ENCODE measurements at places on chromosomes 6 and 20.

GRCh38 chr20:53468587-53468986 lies 125.1 kb downstream of the ZNF217 start:
- DNase-seq: no peak

DNA sequence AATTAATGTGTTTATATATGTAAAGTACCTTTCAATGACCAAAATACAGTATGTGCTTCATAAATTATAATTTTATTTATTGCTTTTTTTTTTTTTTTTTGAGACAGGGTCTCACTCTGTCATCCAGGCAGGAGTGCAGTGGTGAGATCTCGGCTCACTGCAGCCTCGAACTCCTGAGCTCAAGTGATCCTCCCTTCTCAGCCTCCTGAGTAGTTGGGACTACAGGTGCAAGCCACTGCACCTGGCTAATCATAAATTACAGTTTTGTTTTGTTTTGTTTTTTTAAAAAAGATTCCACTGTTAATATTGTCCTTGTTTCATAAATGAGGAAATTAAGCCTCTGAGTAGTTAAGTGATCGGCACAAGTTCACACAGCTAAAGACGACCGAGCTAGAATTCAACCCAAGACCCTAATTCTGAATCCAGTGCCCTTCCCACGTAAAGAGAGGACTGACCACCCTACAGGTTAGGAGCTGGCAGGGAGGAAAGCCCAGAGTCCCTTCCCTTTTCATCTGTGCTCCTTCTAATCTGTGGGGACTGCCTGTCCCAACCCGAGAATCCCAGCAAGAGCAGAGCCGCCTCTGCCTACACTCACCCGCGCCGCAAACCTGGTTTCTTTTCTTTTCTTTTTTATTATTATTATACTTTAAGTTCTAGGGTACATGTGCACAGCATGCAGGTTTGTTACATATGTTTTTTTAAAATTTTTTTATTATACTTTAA lies 8.5 kb upstream of the GDF5 start:
- DNase-seq: no peak

DNA sequence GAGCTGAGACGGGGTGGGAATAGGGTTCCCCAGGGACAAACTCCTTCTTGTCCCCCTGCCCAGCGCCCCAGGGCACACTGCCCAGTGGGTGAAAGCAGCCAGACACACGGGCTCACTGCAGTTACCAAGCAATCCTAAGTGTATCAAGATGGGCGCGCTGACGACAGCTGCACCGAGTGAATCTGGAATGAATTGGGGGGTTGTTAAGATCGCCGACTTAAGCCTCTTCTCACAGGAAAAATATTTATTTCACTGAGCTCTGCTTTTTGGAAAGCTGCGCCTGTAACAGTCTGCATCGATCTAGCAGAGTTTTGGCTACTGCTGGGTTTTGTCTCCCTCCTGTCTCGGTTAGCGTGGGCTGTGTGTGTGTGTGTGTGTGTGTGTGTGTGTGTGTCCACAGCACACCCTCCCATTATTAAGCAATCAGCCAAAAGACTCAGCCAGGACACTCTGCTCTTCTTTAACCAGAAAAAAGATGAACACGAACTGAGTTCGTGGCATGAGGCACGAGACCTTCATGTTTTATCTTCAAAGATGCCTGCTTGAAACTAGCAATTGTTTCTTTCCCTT lies 35.9 kb downstream of the RIPOR3 start:
- no peak for DNase-seq

GRCh38 chr6:86856937-86857563 lies 80.3 kb upstream of the HTR1E start:
- no peak for DNase-seq

DNA sequence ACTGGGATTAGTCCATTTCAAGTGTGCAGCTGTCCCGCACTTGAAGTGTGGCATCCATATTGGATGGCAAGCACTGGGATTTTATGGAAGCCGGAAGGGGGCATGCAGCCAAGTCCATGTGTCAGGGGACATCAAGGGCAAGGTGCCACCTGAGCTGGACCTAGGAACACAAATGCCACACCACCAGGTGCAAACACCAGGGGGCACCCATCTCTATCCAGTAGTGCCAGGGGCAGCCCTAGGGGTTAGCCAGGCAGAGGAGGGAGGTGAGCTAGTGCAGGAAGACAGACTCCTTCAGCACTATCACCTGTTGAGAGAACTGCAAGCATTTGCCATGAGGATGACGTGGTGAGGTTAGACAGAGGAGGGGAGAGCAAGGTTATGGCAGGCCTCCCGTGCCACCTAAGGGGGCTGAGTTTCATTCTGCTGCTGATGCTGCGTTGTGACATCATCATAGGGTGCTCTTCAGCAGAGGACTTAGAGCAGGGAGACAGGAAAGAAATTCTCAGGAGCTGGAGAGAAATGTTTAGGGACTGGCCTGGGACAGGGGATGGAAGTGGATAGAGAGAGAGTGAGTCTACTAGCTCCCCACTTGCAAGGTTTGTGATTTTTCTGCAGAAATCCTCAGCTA lies 192.6 kb upstream of the SLC24A3 start:
- no peak for DNase-seq

DNA sequence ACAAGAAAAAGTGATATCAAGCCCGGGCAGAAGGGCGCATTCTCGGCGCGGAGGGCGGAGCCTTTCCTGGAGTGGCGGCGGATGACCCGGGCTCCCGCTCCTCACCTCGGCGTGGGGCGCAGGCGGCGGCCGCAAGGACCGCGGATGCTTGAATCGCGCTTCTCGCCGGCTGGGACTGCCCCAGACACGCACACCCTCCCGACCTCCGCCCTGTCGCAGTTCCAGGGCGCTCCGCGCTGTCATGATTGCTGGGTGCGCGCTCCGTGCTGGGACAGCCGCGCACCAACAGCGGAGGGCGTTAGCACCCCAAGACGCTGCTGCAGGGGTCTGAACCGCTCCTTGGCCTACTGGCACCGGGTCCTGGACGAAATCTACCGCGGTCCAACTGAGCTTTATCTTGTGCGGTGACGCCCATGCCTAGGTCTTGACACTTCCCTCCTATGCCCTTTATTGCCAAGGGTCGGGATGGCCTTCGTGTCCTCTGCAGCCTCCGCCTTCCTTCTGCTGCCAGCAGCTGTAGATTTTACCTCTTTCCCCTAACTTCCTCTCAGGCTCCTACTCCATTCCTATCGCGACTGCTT lies 43.3 kb downstream of the IRAK1BP1 start:
- peak; percentile 2 for DNase-seq

DNA sequence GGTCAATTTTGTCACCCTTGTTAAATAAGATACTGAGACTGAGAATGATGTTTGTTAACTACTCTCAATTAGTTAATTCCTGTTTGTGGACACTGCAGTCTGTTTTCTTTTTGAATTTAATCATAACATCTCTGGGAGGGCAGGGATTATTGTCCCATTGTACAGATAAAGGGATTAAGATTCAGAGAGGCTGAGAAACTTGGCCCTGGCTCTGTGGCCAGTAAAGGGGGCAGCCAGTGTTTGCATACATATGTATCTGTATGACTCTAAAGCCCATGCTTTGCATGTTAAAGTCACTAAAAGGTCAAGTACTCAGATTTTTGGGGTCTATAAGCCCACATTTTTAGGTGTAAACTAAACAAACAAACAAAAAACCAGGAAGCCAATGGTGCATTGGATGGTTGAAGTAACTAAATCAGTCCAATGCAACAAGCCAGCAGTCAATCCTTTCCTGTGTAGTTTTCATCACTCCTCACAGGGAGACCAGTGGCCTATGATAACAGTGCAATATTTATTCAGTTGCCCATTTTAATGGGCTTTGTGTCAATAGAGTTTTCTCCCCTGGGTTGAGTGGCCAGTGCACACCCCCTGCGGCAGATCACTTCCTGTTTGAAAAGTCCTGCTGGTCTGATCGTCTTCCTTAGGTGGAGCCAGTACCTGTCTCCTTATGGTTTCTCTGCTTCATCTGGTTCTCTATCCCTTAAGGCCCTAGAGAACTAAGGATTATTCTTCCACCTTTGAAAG lies 106.7 kb downstream of the SLX4IP start:
- no peak for DNase-seq

GRCh38 chr20:62500237-62500864 lies 24.6 kb upstream of the GATA5 start:
- peak; percentile 84 for DNase-seq

GRCh38 chr6:33949877-33950435 lies 146.2 kb upstream of the MLN start:
- DNase-seq: no peak

DNA sequence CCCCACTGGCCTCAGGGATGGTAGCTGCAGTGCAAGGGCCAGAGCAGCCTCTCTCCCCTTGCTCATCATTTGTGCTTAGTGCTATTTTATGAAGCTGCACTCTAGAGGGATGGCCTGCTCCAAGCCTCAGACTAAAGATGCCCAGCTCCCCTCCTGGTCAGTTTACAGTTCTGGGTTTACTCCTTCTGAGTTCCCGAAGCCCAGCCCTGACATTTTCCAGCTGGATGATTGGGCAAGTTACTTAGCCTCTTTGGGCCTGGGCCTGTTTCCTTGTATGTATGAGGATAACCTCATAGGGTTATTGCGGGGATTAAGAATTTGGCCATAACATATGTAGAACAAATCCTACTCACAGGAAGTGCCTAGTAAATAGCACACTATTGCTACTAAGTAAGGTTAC lies 31.8 kb upstream of the EMILIN3 start:
- DNase-seq: no peak

- DNase-seq: no peak
Measured at GRCh38 chr6:78836598-78836997, 30.8 kb upstream of the IRAK1BP1 start.

DNA sequence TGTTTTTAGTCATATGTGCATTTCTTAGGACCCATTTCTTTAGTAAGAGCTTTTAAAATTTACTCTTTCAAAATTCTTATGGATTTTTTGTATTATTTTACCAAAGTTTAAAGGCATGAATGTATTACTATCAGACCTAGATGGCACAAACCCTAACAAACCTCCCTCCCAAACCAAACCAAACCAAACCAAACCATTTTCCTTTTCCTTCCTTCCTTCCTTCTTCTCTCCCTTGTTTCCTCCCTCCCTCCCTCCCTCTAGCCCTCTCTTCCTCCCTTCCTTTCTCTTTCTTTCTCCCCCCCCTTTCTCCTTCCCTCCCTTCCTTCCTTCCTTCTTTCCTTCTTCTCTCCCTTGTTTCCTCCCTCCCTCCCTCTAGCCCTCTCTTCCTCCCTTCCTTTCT lies 1001.8 kb upstream of the CITED2 start:
- DNase-seq: no peak

- DNase-seq: no peak
Measured at GRCh38 chr6:89679215-89680120, 40.9 kb upstream of the LYRM2 start.

GRCh38 chr6:84136364-84137050 lies 90.9 kb downstream of the CEP162 start:
- DNase-seq: no peak

DNA sequence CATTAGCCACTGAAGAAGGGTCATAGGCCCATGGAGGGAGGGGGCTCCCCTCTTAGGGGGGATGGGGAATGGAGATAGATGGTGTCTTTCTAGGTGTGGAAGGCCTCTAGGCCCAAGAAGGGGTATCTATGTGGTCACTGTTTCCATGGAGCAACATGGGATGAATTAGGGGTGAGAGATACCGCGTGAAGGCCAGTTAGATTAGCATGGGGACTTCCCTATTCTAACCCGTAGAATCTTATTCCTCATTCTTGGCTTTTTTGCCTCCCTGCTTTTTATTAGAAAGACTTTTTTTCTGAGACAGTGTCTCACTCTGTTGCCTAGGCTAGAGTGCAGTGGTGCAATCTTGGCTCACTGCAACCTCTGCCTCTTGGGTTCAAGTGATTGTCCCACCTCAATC lies 3.2 kb downstream of the RAB44 start:
- DNase-seq: no peak

- no peak for DNase-seq
Measured at GRCh38 chr6:37809197-37809543, 10.4 kb upstream of the ZFAND3 start.

GRCh38 chr6:161418463-161418945 lies 144.6 kb upstream of the AGPAT4 start:
- DNase-seq: peak; percentile 16

DNA sequence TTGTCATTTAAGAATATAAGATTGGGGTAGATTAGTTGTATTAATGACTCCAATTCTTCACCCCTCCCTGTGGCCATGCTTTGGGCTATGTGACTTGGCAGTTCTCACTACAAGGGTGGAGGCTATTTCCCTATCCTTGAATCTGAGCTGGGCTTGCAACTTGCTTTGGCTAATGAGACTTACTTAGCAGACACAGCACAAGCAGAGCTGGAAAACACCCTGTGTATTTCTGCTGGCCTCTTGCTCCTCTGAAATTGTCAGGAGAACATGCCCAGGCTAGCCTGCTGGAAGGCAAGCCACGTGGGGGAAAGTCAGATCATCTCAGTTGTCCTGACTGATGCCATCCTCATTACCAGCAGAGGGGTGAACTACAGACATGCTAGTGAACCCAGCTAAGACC lies 126.5 kb upstream of the HDGFL1 start:
- DNase-seq: no peak

- DNase-seq: no peak
Measured at GRCh38 chr6:149054559-149055194, 262.8 kb upstream of the TAB2 start.

- DNase-seq: no peak
Measured at GRCh38 chr20:57985278-57985677, 243.2 kb downstream of the ANKRD60 start.

GRCh38 chr6:27183060-27183832 lies 64.3 kb upstream of the PRSS16 start:
- no peak for DNase-seq

GRCh38 chr6:27839626-27840475 lies 72.3 kb downstream of the OR2B2 start:
- DNase-seq: no peak

GRCh38 chr6:74715355-74716085 lies 490.3 kb downstream of the COL12A1 start:
- no peak for DNase-seq

- no peak for DNase-seq
Measured at GRCh38 chr20:16758454-16759180, 10.5 kb downstream of the OTOR start.

- no peak for DNase-seq
Measured at GRCh38 chr6:169171951-169172350, 81.7 kb downstream of the THBS2 start.

- peak; percentile 62 for DNase-seq
Measured at GRCh38 chr20:21235484-21236445, 67.4 kb upstream of the XRN2 start.

- DNase-seq: peak; percentile 77
Measured at GRCh38 chr6:30769088-30769852, 24.9 kb upstream of the IER3 start.

- no peak for DNase-seq
Measured at GRCh38 chr20:31666258-31667042, 28.7 kb downstream of the COX4I2 start.

All from stimulated activated CD4-positive, alpha-beta T cell treated with anti-CD3 and anti-CD28 coated beads, Interleukin-1b, Interleukin-23, amount 100 ng/mL, for 4 hours (primary cell).